ENCODE measurements at places on chromosomes 11 and 22. TPM values are rescaled to one million over a fixed set of nuclear protein-coding genes. Genes with fewer than 3 reads are reported as not detected.

Gene HPS4
- 22.6 TPM for total RNA-seq

Gene ELF5
- total RNA-seq: not detected

Gene OR5A1
- not detected for total RNA-seq

Gene CDC42EP1
- total RNA-seq: 104 TPM

Gene PATE4
- not detected for total RNA-seq
